GM18507 (cell line): ENCODE measurements at places on chromosomes 4 and X.

DNA sequence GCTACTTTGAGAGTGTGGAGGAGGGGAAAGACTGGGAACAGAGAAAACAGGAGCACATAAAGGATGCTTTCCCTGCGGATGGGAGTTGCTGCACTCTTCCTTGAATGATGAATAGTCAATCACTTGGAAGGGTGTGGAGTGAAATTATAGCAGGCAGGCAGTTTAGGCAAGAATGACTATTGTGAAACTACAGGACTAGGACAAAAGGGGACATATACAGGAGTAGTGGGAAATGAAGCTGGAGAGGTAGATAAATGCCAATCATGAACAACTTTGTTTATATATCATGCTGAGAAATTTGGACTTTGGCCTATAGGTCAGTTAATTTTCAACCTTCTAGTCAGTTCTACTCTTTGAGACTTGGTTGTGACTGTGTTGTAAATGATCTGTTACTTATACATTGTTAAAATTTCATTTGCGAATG lies 76.9 kb downstream of the PAQR3 start:
- no peak for DNase-seq

DNA sequence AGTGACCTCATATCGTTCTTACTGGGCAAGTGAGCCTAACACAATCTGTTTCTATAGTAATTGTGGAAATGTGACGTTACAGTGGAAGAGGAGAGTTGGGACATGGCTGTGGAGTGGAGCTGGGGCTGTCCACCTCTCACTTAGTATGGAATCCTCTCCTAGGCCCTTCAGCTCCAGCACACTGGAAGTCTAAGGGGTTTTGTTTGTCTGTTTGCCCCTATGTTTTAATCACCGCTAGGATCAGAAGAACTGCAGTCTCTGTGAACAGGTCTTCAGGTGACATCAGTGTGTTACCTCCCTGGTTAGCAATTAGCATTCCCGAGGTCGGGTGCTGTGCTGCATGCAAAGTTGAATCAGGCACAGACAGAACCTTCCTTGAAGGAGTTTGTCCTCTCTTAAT lies 49.3 kb upstream of the CLDN34 start:
- no peak for DNase-seq

DNA sequence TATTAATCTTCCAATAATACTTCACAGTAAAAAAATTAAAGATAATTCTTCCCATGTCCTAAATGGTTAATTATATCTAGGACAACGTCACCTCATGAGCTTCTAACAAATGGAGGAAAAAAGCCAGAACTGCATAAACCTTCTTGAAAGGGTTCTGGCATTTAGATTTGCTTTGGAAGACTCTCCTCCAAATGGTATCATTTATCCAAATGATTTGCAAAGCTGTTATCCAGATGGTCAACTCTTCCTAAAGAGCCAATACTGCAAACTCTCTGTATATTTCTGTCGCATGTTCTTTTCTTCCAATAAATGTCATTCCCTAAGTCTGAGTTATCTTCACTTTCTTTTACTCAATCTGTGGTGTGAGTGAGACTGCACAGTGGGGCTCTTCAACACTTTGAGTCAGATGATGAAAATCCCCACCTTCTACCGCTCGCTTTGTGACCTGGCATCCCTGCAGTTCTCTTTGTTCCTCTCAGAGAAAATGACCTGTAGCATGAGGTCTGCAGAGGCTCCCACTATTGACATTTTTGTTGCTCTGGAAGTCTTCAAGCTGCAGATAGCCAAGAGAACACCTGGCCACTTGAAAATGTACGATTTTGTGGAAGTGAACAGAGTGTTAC lies 52.9 kb downstream of the TMEM150C start:
- no peak for DNase-seq

- DNase-seq = no peak
Observed at GRCh38 chrX:23826653-23827052, 43.7 kb downstream of the SAT1 start.

DNA sequence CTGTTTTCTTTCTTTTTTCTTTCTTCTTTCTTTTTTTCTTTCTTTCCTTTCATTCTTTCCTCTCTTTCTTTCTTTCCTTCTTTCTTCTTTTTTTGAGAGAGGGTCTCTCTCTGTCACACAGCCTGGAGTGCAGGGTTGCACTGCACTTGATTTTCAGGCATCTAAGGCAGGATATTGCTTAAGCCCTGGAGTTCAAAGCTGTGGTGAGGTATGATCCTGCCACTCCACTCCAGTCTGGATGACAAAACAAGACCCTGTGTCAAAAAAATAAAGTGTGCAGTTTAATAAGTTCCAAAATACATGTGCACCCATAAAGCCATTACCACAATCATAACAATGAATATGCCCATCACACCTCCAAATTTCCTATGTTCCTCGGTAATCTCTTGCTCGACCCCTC lies 10.6 kb upstream of the ZNF718 start:
- DNase-seq = no peak

- DNase-seq = no peak
Observed at GRCh38 chrX:153774576-153775292, 6.1 kb upstream of the SRPK3 start.

- DNase-seq = no peak
Observed at GRCh38 chr4:11397819-11398610, 30.7 kb downstream of the HS3ST1 start.

DNA sequence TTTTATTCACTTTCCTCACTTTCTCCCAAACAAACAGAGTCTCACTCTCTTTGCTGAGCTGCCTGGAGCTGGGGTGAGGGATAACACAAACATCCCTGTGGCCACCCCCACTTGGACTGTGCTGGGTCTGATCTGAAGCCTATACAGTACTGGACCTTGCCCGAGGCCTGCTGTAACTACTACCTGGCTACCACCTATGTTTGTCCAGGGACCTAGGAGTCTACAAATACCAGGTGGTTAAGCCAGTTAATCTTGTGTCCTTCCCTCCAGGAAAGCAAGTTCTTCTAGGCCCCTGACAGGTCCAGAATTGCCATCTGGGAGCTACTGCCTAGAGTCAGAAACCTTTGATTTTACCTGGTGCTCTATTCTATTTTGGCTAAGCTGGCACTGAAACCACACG lies 87.3 kb downstream of the RTL3 start:
- DNase-seq = no peak

DNA sequence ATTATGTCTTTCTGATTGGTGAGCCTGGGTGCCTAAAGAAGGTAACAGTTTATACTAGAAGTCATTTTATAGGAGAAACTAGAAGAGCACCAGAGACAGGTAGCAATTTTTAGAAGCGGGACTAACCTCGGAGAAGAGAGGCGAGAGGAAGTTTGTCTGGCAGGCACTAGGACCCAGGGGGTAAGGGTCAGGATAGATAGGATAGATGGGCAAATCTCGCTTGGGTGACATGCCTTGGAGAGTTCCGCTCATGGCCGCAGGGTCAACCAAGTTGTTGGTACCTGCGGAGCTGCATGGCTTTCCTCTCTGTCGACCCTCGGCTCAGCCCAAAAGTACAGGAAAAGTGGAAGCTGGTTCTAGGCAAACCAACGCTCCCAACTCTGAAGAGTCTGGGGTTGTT lies 11.3 kb downstream of the PI4K2B start:
- DNase-seq = no peak

DNA sequence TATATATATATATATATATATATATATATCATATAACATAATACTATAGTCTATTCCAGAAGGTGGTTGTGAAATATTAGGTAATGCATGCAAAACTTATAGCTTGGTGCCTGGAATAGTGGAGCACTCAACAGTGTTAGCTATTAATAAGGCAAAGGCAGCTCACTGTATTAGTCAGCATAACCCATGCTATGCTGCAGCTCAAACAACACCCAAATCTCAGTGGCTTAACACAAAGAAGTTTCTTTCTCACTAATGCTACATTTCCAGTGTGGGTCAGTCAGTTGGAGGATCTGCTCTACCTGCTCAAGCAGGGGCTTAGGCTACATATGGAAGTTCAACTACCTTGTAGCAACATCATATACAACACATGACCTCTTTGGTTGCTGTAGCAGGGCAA lies 5.2 kb upstream of the RPGR start:
- no peak for DNase-seq

- no peak for DNase-seq
Observed at GRCh38 chr4:112510291-112511092, 5.5 kb downstream of the NEUROG2 start.

- DNase-seq = no peak
Observed at GRCh38 chr4:25977397-25978170, 63.6 kb downstream of the SMIM20 start.

DNA sequence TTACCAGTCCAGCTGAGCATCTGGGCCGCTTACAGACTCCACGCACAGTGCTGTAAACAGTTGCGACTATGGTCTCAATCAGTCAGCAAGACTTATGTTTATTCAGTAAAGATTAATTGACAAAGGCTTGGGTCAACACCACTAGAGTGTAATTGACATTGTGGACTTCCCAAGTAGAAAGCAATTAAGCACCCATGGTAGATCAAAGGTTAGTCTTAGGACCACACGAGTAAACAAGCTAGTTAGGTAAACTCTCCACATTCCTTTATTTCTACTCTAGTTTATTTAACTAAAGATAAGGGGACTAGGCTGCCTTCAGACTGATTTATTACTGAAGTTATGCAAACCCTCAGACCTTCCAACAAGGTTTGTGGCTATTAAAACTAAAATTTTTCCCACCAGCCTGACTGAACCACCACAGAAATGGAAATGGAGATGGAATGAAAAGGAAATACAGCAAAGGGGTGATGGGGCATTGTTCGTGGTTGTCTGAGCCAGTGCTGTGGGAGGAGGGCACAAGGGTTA lies 44.2 kb downstream of the MTHFD2L start:
- no peak for DNase-seq

GRCh38 chr4:69999420-69999819 lies 3.7 kb downstream of the STATH start:
- DNase-seq = no peak
